NCI-H1048 (cell line): ENCODE measurements at places on chromosomes 12 and 14.

- no peak for DNase-seq
These were observed 36.6 kb downstream of the GPR135 start for GRCh38 chr14:59428581-59429012.

- DNase-seq, result no peak
These were observed 96.8 kb upstream of the SYT10 start for GRCh38 chr12:33536431-33536830.

DNA sequence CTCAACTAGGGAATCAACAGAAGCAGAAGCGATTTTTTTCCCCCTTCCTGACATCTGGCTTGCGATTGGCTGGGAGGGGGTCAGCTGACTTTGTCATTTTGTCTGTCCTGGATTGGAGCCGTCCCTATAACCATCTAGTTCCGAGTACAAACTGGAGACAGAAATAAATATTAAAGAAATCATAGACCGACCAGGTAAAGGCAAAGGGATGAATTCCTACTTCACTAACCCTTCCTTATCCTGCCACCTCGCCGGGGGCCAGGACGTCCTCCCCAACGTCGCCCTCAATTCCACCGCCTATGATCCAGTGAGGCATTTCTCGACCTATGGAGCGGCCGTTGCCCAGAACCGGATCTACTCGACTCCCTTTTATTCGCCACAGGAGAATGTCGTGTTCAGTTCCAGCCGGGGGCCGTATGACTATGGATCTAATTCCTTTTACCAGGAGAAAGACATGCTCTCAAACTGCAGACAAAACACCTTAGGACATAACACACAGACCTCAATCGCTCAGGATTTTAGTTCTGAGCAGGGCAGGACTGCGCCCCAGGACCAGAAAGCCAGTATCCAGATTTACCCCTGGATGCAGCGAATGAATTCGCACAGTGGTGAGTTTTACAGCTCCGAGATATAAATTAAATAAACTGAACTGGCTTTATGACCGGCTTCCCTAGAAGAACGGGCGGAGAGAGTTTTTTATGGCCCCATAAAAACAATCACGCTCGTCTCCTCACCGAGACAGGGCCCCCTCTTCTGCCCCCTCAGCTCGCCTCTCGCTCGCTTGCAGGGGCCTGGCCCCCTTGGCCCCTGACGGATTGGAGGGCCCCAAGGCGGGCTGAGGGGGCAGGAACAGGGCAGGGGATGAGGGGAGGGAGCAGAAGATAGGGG lies at the start of gene HOXC6:
Gene HOXC6 (plus strand): TSS at position 127 of the 888 bp plus-strand sequence. CDS start 82 bp downstream, at position 209.
- DNase-seq, result no peak

GRCh38 chr14:26410189-26410685 lies 187.6 kb downstream of the NOVA1 start:
- no peak for DNase-seq

DNA sequence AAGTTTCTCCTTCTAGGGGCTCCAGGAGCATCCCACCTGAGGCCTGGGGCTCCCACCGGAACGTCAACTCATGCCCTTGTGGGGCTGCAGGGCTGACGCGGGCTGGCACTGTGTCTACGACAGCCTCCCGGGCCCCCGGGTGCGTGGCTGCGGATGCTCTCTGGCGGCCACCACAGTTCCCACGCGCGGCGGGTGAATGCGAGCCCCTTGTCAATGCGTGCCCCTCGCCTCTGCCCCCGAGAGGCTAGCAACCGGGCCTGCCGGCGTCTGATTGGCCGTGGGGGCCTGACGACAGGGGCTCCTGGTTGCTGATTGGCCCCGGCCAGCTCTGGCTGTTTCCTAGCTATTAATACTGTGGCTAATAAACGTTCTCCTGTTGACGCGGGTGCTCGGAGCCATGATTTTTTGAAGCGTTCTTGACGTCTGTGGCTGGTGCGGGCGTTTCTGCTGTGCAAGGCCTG lies 1.8 kb upstream of the MEG3 start:
- DNase-seq, result no peak

DNA sequence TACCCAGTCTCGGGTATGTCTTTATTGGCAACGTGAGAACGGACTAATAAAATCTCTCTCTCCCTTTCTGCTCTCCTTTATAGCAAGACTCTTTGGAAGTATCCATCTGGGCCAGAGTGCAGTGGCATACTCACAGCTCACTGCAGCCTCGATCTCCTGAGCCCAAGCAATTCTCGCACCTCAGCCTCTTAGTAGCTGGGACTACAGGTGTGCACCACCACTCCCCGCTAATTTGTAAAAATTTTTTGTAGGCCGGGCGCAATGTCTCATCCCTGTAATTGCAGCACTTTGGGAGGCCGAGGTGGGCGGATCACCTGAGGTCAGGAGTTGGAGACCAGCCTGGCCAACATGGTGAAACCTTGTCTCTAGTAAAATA lies 33.2 kb upstream of the PPP2R5C start:
- no peak for DNase-seq

DNA sequence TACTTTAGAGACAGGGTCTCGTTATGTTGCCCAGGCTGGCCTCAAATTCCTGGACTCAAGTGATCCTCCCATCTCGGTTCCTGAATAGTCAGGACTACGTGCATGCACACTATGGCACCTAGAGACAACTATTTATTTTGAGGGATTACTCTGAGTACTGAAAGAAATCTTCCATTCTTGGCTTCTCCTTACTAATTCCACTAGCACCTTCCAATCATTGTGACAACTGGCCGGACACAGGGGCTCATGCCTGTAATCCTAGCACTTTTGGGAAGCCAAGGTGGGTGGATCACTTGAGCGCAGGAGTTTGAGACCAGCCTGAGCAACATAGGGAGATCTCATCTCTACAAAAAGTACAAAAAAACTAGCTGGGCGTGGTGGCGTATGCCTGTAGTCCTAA lies 42.1 kb upstream of the MTERF2 start:
- no peak for DNase-seq

DNA sequence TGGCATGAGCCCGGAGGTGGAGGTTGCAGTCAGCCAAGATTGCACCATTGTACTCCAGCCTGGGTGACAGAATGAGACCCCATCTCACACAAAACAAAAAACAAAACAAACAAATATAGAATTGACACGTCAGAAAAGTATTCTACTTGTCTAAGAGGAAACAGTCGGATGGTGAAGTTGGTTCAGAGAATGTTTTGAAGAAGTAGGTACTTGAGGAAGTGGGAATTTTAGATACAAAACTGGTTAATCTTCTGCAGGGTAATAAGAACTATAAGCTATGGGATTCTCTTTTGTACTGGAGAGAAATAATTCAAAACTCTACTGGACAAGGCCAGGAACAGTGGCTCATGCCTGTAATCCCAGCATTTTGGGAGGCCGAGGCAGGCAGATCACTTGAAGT lies 14.6 kb upstream of the TCTN1 start:
- no peak for DNase-seq

DNA sequence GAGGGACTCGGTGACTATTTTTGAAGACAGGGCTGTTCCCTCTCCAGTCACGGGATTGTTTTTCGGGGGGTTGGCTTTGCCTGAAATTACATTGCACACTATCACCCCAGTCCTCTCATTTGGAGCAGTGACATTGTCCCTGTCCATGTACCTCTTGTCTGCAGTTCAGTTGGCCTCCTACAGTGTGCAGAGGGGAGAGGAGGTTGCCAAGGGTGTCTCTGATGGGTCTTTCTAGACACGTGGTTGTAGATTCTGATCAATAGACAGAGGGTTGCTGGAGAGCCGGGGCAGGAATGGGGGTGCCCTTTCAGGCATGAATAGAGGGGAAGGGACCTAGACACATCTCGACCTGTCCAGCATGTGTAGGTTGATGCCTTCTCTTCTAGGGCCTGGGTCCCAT lies 1.2 kb downstream of the TMEM120B start:
- no peak for DNase-seq

GRCh38 chr14:45793081-45793480 lies 540.1 kb upstream of the MIS18BP1 start:
- DNase-seq, result no peak

GRCh38 chr12:3523058-3523457 lies 32.1 kb downstream of the PRMT8 start:
- no peak for DNase-seq

- DNase-seq, result no peak
These were observed 389.2 kb downstream of the TMEM117 start for GRCh38 chr12:44225149-44225510.

- no peak for DNase-seq
These were observed 15.0 kb upstream of the MAPKAPK5 start for GRCh38 chr12:111826992-111827391.

DNA sequence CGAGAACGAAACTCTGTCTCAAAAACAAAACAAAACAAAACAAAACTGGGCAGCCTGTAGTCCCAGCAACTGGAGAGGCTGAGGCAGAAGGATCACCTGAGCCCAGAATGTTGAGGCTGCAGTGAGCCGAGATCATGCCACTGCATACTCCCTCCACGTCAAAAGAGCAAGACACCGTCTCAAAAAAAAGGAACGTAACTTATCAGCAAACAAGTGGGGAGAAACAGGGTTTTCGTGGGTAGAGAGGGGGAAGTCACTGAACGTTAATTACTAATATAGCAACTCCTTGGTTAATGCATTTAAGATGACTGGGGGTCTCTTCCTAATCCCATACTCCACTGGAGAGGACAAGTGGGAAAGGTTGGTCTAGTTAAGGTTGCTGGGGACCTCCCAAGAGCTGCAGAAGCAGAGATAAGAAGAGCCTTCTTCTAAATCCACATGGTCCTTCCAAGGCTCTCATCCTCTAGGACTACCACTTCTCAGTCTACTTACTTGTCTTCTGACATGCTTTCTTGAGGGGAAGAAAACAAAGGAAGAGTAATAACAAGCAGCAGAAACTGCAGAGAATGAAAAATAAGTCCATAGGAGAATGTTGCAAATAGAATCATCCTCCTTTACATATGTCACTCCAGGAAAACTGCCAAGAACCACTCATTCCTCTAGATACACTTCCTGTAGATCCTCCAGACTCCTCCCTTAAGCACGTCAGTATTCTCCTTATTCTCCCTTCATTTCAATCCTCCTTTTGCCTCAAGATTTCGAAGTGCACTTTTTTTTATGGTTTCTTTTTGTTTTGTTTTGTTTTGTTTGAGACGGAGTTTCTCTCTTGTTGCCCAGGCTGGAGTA lies 5.8 kb downstream of the NUMB start:
- no peak for DNase-seq

GRCh38 chr12:114661245-114661644 lies 22.7 kb downstream of the TBX3 start:
- DNase-seq, result no peak

DNA sequence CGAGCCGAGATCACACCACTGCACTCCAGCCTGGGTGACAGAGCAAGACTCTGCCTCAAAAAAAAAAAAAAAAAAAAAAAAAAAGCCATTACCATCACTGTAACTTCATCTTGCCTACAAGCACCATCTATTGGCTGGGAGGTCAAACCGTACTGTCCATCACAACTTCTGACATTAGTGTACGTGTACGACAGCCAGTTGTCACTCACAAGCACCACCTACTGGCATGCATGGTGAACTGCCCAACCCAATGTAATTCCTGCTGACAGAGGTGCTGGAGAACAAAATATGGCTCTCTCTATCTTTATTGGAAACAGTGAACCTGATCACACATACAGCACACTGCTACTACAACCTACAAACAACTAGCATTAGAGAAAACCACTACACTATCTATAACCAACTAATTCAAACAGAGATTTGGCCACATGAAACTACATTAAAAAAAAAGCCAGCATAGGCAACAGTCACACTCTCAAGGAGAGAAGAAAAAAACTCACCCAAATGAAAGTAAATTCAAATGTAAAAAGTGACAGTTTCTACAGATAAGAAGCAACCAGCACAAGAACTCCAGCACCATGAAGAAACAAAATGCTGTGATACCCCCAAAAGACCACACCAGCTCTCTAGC lies 82.3 kb downstream of the PUS7L start:
- DNase-seq, result no peak

- no peak for DNase-seq
These were observed 101.6 kb upstream of the KRAS start for GRCh38 chr12:25352083-25352918.

GRCh38 chr12:80862531-80862930 lies 75.2 kb downstream of the LIN7A start:
- DNase-seq, result no peak

DNA sequence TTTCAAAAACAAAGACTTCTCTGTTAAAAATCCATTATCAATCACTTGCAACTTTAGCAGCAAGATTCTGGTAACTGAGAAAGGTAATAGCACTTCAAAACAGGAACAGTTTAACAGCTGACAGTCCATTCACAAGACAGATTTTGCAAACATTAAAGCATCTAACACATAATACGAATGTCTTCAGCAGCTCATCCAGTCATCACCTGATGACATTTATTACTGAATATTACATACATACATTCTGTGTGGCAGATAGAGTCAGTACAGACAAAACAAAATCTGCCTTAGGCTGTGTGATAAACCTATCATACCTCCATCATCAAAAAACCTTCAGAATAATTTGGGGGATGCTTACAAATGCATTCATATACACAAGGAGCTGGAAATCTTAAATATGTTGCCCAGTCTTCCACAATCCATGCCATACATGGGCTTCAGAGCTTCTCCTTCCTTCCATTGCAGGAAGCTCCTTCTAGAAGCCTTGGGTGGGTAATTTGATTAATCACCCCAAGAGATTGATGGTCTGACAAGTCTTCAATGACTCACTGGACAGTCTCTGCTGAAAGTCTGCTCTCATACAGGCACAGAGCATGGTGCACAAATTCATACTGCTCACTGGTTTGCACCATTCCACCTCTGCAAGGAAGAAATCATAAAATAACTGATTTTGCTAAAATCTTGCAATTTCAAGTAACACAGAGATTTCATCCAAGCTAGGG lies 1.6 kb upstream of the PTPRB start:
- no peak for DNase-seq

DNA sequence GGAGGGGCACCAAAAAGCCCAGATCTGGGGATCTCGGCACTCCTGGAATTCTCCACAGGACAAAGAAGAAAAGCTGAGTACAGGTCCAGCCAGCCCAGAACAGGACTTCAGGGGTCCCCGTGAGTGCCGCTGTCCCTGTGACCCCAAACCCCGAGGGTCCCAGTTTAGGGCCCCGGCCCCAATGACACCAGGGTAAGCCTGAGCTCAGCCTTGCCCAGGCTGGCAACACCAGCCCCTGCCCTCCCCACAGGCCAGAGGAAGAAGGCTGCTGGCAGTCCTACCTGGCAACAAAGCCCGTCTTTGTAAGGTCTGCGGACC lies 1.8 kb downstream of the CDK2AP1 start:
- DNase-seq, result no peak

DNA sequence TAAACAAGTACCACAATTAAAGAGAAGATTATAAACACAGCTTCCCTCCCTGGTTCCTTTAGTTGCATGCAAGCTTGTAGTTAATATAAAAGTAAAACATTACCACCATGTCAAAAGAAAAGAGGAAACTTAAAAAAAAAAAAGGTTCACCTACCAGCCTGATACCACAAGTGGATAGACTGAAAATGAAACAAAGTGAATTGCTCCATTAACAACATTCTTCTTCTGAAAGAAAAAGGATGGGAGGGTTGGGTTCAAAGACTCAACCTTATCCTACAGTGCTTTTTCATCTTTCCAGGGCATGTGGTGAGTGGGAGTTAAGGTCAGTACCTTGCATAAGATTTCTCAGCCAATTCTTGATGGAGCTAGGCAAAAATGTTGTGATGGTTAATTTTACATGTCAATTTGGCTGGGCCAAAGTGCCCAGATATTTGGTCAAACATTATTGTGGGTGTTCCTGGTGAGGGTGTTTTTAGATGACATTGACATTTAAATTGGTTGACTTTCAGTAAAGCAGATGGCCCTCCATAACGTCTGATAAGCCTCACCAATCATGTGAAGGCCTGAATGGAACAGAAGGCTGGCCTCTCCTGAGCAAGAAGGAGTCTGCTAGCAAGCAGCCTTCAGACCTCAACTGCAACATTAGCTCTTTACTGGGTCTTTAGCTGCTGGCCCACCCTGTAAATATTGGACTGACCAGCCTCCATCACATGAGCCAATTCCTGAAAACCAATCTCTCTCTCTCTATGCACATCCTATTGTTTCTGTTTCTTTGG lies 28.8 kb downstream of the VCPKMT start:
- no peak for DNase-seq
